NB4 (cell line): ENCODE measurements at places on chromosomes 11 and 22.

DNA sequence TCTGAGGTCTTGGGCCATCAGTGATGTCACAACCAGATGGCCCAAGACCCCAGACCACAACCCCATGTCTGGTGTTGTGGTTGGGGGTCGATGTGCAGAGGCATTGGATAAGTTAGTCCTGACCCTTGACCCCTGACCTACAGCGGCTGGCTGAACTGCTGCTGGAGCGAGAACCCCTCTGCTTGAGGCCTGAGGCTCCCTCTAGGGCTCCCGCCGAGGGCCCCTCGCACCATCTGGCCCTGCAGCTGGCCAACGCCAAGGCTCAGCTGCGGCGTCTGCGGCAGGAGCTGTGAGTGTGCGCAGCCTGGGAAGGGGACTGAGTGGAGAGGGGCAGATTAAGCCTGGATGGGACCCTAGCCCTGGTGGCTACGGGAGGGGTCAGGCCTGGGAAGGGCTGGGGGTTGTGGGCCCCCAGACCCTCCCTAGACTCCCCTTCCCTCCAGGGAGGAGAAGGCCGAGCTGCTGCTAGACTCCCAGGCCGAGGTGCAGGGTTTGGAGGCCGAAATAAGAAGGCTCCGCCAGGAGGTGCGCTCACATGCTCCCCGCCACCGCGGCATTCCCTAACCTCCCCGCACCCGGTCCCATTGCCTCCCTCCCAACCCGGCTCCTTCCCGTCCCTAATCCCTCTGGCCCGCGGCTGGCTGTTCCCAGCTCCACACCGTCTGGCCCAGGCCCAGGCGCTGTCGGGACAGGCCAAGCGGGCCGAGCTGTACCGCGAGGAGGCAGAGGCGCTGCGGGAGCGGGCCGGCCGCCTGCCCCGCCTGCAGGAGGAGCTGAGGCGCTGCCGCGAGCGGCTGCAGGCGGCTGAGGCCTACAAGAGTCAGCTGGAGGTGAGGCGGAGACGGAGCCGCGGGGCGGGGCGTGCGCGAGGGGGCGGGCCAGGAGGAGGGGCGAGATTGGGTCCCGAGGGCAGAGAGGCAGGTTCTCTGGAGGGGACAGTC is 2.1 kb downstream of the CCDC88B start:
- peak; percentile 67 for DNase-seq

GRCh38 chr11:48123934-48124755 is 92.5 kb upstream of the OR4B1 start:
- no peak for DNase-seq

GRCh38 chr11:83727251-83727650 is 441.1 kb upstream of the CCDC90B start:
- no peak for DNase-seq

DNA sequence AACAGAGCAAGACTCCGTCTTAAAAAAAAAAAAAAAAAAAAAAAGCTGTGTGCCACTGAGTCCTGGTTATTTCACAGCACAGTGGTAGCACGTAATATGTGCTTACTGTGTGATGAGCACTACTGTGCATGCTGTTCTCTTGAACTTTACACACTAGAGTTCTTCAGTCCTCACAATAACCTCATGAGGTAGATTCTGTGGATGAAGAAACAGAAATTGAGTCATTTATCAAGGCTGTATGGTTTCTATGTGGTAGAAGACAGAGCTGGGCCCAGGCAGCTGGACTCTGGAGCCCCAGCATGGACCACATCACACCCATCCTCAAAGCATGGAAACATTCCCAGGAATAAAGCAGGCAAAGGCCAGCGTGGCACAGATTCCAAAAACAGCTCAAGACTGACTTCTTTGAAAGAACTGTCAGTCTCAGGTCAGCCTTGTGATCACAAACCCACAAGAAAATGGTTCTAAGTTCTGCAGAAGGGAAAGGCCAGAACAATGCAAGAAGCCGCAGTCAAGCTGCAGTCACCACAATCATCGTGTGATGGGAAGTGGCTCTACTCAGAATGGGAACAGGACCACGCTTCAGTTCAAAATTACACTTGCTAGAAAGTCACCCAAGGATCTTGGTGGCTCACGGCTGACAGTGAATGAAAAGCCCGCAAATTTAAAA is 49.5 kb downstream of the MICAL3 start:
- DNase-seq, result no peak

- DNase-seq, result peak; percentile 7
Measured at GRCh38 chr11:113873236-113873626, 2.1 kb downstream of the USP28 start.

GRCh38 chr11:13205486-13205885 is 72.1 kb upstream of the BMAL1 start:
- peak; percentile 31 for DNase-seq
